ENCODE measurements at places on chromosomes 2 and 18.
A peak's percentile ranks its signal among the peaks of the same experiment; 100 is the strongest.

- peak; percentile 75 for DNase-seq
Observed at GRCh38 chr18:49728542-49728941, 84.8 kb downstream of the ACAA2 start.

GRCh38 chr2:90207454-90208058 is 1516.1 kb downstream of the RPIA start:
- no peak for DNase-seq

DNA sequence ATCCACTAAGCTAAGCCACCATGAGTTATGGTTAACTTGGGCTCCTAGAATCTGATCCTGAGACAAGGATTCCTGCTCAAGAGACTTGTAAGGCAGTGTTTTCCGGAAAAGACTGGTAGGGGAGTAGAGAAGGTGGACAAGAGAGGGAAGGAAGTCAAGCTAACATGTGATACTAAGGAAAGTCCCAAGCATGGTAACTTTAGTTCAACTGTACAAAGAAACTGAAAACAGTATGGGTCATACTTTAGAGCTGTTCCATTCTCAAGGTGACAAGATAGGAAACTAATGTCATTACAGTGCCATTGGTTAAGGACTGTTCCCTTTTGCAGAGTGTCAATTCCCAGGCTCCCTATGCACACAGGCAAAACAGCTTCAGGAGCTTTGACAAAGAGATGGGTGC is 5.8 kb downstream of the MYO5B start:
- DNase-seq = no peak

GRCh38 chr2:159266554-159266953 is 19.9 kb downstream of the WDSUB1 start:
- no peak for DNase-seq

GRCh38 chr2:59887366-59887765 is 666.1 kb downstream of the BCL11A start:
- no peak for DNase-seq

- DNase-seq = no peak
Observed at GRCh38 chr2:159880729-159881128, 82.7 kb upstream of the CD302 start.

GRCh38 chr18:4636967-4637366 is 181.9 kb upstream of the DLGAP1 start:
- no peak for DNase-seq

DNA sequence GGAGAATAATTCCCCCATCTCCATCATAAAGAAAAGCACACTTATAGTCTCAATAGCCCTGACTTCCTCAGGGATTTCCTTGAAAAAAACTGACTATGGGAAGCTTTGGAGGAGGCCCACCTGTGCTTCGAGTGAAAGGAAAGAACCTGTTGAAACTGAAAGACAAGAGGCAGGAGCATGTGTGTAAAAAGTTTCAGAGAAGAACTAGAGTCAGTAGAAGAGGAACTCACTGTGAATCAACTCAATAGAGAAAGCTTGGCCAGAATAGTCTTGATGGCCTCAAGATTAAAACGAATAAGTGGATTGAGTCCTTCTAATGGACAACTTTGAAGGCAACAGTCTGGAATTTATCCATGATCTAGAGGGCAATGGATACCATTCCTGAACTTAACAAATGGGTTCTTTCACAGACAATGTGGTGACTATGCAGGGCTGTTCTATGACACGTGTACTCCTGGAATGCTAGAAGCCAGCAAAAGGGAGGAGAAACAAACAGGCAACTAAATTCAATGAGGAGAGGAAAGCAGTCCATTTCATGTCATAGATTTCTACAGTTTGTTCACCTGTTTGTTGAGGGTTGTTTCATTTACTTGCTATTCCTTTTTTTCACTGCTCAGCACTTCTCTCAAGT is 442.3 kb downstream of the GRB14 start:
- DNase-seq = no peak

DNA sequence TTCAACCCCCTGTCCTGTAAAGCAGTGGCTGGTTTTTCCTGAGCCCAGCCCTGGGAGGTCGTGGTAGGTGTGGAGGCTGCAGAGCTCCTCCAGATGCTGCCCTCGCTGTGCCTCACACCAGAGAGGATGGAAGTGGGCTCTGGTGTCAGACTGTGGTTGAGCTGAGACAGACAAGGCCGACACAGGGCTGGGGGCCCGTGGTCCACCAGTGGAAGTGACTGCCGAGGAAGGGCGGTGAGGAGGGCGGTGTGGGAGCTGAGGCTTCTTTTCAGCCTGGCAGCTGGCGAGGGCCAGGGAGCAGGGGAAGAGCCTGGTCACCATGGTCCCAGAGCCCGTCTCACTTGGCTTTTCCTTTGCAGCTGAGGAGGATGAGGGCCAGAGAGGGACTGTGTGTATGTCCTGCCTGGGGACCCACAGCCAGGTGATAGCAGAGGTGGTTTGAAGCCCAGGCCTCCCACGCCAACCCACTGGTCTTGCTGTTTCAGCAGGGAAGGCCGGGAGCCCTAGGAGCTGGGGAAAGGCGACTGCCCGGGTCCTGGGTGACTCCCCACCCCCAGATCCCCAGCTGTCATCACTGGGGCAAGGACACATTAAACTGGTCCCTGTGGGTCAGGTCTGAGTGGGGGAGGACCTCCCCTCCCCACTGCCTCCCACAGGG is 8.5 kb downstream of the SFTPB start:
- DNase-seq = no peak

DNA sequence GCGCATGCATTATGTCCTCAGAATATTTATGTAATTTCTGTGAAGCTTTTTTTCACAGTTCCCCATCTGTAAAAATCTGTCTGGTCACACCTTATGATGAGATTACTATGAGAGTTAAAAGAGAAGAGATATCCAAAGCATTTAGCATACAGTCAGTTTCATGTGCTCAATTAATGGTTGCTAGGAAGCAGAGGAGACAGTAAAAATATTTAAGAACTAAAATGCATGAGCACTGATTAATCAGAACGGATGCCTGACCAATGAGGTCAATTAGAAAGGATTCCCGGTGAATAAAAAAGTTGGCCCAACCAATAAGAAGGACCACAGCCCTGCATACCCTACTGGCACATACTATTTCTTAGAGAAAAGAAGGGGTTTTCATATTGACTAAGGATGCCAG is 12.0 kb upstream of the CRIM1 start:
- DNase-seq = no peak

DNA sequence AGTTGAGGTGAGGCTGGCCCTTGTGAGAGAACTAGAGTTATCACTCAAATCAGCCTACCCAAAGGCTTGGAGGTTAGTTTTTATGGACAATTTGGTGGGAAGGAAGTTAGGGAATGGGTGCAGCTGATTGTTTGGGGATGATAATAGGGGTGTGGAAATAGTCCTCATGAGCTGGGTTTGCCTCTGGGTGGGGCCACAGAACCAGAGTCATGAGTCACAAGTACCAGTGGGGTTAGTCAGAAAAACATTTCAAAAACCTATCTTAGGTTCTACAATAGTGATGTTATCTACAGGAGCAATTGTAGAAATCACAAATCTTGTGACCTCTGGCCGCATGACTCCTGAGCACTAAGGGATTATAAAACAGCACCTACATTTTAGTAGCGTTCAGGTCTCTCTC is 630.1 kb upstream of the PIK3C3 start:
- DNase-seq = no peak

DNA sequence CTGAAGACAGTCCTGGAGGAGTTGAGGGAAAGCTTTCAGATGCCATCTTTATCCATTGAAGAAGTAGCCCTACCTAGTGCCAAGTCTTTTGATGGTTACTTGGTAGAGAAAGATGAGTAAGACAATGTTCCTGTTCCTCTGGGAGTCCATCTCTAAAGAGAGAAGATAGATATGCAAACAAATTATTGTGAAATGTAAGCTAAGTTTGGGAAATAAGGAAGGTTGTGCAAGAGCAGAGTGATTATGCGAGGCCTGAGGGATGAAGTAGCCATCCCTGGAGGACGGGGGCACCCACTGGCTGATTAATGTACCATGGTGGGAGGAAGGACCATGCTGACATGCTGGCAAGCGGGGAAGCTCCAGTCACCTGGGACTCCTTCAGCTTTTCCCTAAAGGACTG is 994 bp upstream of the DTNA start:
- peak; percentile 43 for DNase-seq

- DNase-seq = no peak
Observed at GRCh38 chr18:34990597-34990996, 50.6 kb upstream of the MAPRE2 start.

DNA sequence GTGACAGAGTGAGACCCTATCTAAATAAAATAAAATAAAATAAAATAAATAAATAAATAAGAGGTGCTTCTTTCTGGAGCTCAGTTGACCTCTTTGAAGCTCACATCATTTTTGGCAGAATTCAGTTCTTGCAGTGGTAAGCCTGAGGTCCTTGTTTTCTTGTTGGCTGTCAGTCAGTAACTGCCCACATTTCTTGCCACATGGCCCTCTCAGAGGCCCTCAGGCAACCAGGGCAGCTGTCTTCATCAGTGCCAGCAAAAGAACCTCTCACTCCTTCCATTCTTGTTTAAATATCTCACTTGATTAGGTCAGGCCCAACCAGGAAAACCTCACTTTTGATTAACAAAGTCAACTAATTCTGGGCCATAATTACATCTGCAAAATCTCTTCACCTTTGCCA is 53.2 kb downstream of the RAPGEF4 start:
- no peak for DNase-seq

- DNase-seq = no peak
Observed at GRCh38 chr2:120596990-120597594, 138.6 kb upstream of the GLI2 start.

GRCh38 chr2:72731116-72731515 is 94.7 kb downstream of the EXOC6B start:
- DNase-seq = no peak

GRCh38 chr2:168560817-168561499 is 104.9 kb downstream of the CERS6 start:
- no peak for DNase-seq

DNA sequence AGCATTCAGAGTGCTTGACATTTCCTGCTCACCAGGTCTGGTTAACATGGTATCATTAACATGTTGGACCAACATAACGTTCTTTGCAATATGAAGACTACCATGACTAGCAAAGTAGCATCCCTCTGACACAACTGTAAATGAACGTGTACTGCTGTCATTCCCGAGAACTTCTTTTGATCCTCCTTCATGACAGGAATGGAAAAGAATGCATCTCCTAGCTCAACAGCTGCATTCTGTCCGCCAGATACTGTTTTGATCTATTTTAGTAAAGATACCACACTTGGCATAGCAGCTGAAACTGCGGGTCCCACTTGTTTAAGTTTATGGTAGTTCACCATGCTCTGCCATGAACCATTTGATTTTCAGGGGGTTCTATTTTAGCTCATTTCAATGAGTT is 144.2 kb upstream of the PARD3B start:
- no peak for DNase-seq

DNA sequence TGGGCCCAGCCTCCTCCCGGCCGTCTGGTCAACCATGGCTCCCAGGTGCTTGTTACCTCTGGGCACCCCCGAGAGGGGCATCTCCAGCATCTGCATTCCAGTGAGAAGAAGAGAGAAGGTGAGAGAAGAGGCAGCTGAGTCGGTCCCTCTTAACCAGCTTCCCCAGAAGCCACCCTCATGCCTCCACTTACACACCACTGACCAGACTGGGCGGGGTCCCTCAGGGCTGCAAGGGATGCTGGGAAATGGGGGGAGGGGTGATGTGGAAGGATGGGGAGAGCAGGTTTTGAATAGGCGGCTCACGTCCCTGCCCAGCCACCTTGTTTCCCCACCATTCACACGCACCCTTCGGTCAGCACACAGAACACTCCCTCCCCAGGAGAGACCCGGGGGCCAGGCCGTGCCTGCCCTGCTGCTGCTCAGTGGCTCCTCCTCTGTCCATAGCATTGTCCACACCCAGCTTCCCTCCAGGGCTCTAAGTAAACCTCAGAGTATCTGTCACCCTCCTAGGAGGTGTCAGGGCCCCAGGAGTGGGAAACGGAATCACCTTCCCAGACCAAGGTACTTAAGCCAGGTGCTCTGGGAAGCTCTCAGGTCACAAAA is 34.7 kb downstream of the GBX2 start:
- DNase-seq = no peak

- no peak for DNase-seq
Observed at GRCh38 chr2:200026332-200027230, 71.2 kb downstream of the MAIP1 start.

- no peak for DNase-seq
Observed at GRCh38 chr18:2706903-2707302, 51.4 kb downstream of the SMCHD1 start.

DNA sequence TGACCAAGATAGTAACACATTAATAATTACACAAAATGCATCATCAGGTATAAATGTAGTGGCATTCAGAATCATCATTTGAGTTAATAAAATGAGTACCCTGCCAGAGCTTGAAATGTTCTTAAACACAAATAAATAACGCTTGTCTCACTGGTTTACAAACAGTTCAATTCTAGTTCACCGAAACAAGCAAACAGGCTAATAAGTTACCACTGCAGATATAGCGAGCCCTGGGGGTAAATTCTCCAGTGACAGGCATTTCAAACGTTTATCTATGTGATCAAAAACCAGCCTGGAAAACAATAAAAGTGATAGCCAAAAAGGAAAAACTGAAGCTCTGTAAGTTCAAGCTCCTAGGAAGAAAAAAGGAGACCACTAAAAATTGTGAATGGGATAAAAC is 152.6 kb downstream of the THADA start:
- no peak for DNase-seq

DNA sequence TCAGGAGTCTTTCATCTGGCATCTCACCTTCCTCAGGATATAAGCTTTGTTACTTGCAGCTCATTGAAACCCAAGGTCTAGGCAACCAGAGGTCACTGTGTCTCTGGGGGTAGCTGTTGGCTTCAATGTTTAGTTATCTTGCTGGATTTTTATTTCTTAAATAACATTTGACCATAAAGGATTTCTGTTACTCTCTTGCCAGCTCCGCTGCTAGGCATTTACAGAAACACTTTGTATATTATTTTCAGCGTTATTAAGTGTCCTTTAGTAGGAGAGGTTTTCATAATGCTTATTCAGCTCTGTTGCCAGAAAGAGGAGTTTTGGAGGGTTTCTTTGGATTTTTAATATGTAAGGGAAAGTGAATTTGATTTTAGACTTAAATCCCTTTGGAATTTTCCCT is 61.4 kb downstream of the QPCT start:
- no peak for DNase-seq

DNA sequence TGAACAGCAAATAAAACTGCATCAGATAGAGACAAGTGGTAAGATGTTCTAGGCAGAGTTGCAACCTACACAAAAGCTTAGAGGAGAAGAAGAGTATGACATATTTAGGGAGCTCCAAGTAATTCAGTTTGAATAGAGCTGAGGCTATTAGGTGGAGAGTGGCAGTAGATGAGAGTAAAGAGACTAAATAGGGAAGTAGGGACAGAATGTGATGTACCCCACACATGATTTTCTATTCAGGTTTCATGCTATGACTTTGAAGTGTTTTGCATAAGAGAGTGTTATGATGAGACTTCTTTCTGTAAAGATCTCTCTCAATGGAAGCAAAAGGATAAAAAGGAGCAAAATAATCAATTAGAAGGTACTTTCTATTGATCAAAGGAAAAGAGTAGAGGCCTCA is 206.8 kb upstream of the ERBB4 start:
- DNase-seq = no peak

All from ecto neural progenitor cell (in vitro differentiated cells).